ENCODE measurements at places on chromosomes 5 and 9.

- no peak for DNase-seq
These were observed 78.7 kb downstream of the SLC25A46 start for GRCh38 chr5:110817459-110817858.

DNA sequence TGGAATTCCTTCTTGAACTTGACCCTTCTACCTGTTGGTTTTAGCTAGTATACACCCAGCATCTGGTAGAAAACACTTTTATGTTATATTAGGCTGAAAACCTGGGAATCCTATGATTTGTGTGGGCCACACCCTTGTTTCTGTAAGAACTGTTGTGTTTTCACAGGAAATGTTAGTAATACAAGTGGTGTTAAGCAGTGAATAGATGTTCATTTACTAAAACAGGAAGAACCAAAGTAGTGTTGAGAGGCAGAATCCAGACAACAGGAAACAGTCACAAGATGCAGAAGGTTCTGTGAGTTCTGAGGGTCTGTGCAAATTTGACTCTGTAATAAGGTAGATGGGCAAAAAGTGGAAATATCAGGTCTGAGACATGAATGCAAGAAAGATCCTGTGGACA, 73.0 kb upstream of the RAI14 start:
- DNase-seq, result no peak

GRCh38 chr5:71937921-71938698, 169.2 kb upstream of the MAP1B start:
- no peak for DNase-seq

DNA sequence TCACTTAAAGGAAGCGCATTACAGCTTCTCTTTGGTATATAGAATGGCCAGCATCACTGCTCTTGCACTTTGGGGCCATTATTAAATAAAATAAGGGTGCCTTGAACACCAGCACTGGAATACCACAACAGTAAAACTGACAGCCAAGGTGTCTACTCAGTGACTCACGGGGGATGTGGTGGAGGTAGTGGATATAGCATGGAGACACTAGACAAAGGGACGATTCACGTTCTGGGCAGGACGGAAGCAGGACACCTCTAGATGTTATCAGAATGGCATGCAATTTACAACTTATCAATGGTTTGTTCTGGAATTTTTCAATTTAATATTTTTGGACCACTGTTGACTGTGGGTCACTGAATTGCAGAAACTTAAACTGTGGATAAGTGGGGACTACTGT, 32.9 kb upstream of the PDE8B start:
- DNase-seq, result no peak

GRCh38 chr5:176738637-176739250, 71.6 kb upstream of the UNC5A start:
- DNase-seq, result no peak

- no peak for DNase-seq
These were observed 267.9 kb downstream of the CDK5RAP2 start for GRCh38 chr9:120312031-120312430.

DNA sequence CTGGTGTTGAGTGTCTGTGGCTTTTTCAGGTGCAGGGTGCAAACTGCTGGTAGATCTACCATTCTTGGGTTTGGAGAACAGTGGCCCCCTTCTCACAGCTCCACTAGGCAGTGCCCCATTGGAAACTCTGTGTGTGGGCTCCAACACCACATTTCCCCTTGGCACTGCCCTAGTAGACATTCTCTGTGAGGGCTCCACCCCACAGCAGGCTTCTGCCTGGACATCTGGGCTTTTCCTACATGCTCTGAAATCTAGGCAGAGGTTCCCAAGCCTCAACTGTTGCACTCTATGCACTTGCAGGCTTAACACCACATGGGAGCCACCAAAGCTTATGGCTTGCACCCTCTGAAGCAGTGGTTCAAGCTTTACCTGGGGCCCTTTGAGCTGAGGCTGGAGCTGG, 80.9 kb downstream of the BARX1 start:
- no peak for DNase-seq

DNA sequence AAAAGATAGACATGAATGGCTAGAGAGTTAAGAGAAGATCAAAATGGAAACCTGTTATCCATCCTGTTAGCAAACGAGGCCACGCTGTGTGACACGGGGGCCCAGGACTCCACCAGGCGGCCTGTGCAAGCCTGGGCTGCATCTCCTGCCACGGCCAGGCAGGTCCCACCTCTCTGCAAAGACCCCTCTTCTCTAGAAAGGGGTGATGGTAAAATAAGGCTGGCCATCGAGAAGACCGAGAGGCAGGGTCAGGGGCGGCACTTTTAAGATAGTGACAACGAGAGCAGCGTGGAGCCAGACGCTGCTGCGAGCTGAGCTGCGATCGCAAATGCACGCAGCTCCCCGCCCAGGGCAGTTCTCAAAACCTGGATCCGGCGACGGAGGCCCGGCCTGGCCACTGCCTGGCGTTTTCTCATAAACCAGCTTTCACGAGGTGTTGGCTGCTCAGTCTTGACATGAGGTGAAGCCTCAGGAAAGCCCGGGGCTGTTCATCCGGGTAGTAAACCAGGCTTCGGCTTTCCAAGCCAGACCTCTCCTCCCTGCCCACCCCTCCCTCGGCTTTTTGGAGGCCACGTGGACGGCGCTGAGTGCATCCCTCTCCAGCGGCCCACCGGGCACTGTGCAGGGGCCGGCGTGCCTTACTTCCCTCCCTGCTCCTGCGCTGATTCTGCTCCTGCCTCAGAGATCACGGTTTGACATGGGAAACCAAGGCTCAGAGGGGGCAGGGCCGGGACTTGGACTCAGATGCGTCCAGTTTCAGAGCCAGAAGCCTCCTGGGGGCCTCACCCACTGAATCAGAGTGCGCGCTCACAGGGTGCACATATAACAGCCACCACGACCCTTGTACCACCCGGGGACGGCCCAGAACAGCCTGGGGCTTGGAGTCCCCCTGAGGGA, 151.6 kb upstream of the PHYKPL start:
- no peak for DNase-seq

DNA sequence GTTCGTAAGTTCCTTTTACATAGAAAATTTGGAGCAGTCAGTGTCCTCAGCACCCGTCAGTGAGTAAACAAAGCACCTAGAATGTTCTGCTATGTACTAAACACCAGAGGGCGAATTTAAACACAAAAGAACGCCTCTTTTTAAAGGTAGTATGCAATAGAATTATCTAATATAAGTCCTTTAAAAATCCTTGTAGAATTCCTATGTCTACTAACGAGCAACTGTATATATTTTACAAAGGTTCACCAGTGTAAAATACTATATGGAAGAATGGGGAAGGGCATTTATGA, 499 bp upstream of the TMEM232 start:
- no peak for DNase-seq

- DNase-seq, result no peak
These were observed 157.6 kb upstream of the TUT7 start for GRCh38 chr9:86511614-86512360.

GRCh38 chr9:130698514-130698913, 4.9 kb downstream of the EXOSC2 start:
- no peak for DNase-seq

DNA sequence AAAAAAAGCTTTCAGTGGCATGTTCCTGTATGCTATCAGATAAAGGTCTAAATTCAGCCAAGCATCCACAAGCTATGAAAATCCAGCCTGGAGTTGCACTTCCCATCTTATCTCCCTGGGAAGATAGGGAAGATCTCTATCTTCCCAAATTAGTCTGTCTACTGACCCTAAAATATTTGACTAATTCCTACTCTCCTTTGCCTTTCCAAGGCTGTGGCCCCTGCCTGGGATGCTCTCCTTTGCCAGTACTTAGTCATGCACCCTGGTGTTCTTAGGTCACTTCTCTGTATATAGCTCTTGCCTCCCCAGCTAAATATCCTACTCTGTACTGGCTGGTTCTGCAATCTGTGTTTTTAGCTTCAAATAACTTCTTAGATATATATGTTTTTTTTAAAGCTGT, 44.0 kb upstream of the PLPP1 start:
- no peak for DNase-seq

GRCh38 chr5:55345327-55345726, 37.5 kb downstream of the MTREX start:
- no peak for DNase-seq

- no peak for DNase-seq
These were observed 16.0 kb downstream of the INSYN2B start for GRCh38 chr5:169964246-169964645.

GRCh38 chr9:133226219-133227171, 17.4 kb upstream of the OBP2B start:
- DNase-seq, result no peak

- no peak for DNase-seq
These were observed at the start of gene PCDHGA5 for GRCh38 chr5:141363952-141364660. Gene PCDHGA5 (plus strand): TSS chr5:141364162. CDS start chr5:141364331, 169 bp downstream.

Measured in T-helper 9 cell (primary cell).